ENCODE measurements at places on chromosomes 12 and 14.
A peak's percentile ranks its signal among the peaks of the same experiment; 100 is the strongest.

DNA sequence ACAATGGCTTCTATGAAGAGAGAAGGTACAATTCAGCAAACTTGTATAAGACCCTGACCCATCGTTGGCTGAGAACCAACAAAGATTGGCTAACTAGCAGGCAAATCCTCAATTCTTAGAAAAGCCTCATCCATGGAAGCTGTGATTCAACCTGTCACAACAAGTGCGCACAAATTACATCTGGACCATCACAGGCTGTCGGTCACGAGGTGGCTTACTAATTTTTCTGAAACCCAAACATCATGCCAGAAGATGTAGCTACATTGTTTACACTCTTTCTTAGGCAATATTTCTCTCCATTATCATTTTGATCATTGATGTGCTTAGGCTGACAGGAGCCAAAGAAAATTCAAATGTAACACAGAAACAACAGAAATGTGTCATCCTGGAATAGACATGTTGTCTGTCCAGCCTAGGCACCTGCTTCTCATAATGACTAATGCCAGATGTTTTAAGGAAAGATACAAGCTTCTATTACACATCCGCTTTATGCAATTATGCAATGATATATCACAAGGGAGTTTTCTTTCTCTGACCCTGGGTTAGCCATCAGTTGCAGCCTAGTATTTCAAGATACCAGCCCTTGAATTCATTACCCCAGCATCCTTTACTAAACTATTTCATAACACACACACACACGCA is 92.9 kb upstream of the DIO2 start:
- peak; percentile 47 for DNase-seq

DNA sequence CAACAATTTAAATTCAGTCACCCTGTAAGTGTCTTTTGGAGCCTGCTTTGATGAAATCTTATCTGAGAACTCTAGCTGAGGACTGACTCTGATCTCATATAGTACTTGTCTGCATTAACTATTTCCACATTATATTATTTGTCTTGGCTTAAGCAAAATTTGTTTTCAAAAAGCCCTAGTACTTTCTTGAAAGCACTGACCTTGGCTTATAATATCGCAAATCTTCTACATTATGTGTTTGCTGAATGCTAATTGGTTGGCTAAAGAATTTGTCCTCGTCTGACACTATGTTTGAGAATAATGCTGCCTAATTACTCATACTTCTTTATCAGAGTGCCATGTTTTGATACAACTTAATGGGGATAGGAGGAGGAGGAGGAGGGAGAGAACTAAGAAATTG is 46.9 kb upstream of the FLRT2 start:
- DNase-seq: peak; percentile 18

GRCh38 chr12:47039756-47040155 is 39.7 kb upstream of the PCED1B start:
- no peak for DNase-seq

- DNase-seq: peak; percentile 59
Observed at GRCh38 chr12:70854881-70855568, 65.5 kb downstream of the PTPRR start.

GRCh38 chr12:108099778-108100489 is 29.2 kb upstream of the WSCD2 start:
- DNase-seq: no peak

GRCh38 chr12:66367015-66367667 is 64.8 kb downstream of the HELB start:
- no peak for DNase-seq

- no peak for DNase-seq
Observed at GRCh38 chr14:89422181-89422951, 5.3 kb upstream of the FOXN3 start.

DNA sequence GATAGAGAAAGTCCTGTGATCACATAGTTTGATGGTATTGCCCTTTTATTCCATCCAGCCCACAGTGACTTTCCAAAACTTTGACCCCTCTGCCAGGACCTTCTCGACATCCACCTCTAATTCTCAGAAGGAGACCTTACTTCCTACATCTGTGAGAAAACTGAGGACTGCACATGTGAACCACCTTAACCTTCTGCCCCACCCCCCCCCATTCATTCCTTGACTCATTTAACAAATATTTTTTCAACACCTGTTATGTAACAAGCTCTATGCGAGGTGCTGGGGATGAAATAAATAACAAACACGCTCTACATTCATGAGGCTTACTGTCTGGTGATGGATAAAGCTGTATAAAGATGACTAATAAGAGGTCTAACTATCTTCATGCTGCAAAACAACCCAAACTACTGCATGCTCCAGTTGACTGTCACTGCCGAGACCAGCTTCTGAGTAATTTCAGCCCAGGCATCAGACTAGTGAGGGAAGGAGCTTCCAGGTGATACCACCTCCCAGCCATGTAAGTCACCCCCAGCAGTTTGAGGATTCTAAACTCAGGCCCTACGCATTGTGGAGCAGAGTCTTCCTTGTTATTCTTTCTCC is 1.9 kb upstream of the HAL start:
- DNase-seq: no peak

DNA sequence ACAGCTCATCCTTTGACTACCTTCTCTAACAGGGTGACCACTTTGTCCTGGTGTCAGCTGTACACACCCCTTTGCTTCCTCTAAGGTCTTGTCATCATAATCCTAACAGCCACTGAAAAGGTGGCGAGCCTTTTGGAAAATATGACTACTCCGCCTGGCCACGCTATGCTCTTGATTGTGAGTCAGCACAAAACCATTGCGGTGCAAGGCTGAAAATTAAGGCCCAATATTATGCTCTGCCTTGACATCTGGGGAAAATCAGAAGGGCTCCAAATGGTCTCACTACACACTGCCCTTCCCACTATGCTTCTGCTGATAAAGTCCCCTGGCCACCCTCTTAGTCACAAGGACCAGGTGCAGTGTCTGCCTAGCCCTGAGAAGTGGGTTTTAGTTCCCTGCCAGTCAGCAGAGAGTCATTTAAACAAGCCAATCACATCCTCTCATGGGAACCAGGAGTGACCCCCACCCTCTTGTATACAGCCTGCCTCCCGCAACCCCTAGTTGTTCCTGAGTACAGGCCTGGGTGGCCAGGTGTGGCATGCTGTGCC is 34.3 kb downstream of the FGD6 start:
- peak; percentile 69 for DNase-seq

DNA sequence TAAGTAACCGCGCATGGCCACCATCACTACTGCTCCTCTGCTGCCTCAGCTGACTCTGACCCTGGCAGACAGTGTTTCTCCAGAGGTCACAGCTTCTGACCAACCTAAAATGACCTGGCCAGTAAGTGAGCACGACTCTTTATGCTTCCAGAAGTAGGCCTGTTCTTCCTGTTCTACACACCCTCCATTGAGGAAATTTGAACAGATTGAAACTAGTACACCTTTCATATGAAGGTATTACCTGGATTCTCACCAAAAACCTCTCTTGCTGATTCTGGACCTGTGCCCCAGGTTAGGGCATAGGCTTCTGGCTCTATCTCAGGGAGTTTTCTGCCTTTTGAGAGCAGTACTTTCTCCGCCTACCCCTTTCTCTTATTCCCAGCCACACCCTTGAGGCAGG is 178.4 kb upstream of the FRMD6 start:
- DNase-seq: no peak

DNA sequence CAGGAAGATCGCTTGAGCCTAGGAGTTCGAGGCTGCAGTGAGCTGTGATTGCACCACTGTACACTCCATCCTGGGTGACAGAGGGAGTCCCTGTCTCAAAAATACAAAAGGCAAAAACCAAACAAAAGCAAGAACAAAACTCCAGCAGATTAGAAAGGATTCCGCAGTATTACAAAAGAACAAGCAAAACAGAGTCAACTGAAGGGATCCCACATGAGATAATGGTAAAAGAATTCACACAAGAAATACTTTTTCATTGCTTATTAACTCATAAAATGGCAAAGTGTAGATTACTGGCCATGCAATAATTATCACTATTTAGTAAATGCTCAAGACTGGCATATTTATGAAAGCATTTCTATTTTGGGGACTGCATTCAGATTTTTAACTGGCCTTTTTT is 35.4 kb downstream of the BEST3 start:
- no peak for DNase-seq

DNA sequence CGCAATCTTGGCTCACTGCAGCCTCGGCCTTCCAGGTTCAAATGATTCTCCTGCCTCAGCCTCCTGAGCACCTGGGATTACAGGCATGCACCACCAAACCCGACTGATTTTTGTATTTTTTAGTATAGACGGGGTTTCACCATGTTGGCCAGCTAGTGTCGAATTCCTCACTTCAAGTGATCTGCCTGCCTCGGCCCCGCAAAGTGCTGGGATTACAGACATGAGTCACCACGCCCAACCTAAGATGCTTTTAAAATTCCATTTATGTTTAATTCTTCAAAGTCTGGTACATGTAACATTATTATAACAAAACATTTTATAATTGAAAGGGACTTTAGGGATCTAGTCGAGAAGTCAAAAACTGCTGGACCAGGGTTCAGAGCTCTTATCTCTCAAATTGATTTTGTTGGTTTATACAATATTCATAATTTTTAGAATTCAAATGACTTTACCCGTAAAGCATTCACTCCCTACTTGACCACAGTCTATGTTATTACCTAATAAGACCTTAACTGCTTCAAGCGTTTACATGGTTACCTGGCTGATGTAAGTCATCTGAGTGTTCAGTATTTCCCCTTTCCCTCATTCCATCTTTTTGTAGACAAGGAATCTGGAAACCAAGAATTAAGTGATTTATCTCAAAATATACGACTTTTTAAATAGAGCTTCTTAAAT is 28.2 kb downstream of the RAP1B start:
- no peak for DNase-seq

- no peak for DNase-seq
Observed at GRCh38 chr12:38872561-38872960, 32.8 kb downstream of the CPNE8 start.

GRCh38 chr12:82690006-82690405 is 3.3 kb downstream of the TMTC2 start:
- no peak for DNase-seq

- peak; percentile 44 for DNase-seq
Observed at GRCh38 chr12:50215033-50215432, 47.9 kb upstream of the CERS5 start.

DNA sequence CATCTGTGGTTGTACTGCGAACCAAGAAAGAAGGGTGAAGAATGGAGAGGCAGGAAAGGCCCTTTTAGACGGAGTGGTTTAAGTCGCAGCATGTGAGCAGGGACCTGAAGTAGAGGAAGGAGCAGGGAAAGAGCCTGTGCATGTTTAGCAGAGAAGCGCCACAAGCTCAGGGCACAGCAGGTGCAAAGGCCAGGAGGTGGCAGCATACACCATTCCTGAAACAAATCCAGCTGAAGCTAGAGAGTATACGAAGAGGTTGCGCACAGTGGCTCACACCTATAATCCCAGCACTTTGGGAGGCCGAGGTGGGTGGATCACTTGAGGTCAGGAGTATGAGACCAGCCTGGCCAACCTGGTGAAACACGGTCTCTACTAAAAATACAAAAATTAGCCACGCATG is 49.9 kb downstream of the HELB start:
- peak; percentile 20 for DNase-seq

- DNase-seq: peak; percentile 29
Observed at GRCh38 chr12:54988402-54989054, 4.0 kb upstream of the TESPA1 start.

GRCh38 chr12:84507956-84508850 is 404.4 kb downstream of the SLC6A15 start:
- DNase-seq: peak; percentile 89

DNA sequence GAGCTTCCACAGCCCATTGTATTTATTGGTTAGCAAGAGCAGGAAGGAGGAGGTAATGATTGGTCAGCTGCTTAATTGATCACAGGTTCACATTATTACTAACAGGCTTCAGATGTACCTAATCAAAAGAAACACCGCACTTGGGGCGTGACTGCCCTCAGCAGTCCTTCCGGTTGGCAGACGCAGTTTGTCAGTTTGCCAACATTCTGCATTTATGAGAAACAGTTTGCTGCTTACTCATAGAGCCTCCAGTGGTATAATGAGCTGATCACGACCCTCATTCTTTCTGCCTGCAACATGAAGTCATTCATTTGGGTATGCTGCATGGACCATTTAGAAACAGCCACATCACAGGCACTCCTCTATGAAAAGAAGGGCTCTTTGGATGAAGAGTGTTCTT is 42.5 kb upstream of the PPM1H start:
- DNase-seq: peak; percentile 38

GRCh38 chr14:94473666-94474410 is 2.2 kb downstream of the SERPINA9 start:
- DNase-seq: no peak

GRCh38 chr12:52907092-52907810 is 2.4 kb upstream of the KRT8 start:
- no peak for DNase-seq

DNA sequence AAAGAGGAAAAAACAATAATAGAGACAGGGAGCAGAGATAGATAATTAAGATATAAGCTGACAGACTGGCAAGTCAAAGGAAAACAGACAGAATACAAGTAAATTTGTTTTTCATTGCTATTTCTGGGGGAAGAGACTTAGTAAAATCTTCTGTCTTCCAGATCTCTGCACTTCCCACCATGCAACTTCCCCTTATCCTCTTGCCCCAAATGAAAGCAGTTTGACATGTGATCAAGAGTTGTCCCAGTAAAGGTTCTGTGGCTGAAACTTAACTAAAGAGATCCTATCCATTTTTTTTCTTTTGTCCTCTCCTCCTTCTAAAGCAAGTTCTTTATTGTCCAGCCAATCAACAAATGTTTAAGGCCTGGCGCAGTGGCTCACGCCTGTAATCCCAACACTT is 1.5 kb upstream of the MLF2 start:
- no peak for DNase-seq

DNA sequence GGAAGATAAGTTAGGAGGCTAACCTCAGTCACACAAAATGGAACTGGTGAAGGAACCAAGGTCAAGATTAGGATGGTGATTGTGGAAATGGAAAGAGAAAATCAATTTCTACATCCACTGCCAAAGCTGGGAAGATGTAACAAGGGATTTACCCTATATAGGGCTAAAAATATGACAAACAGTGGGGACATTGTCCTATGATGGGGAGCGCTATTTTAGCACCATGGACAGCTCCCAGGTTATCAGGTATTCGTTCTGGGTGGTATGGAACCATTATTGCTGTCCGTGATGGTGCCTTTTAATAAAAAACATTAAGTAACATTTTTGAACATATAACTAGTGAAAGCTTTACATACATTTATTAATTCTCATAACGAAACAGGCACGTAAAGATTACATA is 124.0 kb downstream of the NDUFA12 start:
- no peak for DNase-seq

DNA sequence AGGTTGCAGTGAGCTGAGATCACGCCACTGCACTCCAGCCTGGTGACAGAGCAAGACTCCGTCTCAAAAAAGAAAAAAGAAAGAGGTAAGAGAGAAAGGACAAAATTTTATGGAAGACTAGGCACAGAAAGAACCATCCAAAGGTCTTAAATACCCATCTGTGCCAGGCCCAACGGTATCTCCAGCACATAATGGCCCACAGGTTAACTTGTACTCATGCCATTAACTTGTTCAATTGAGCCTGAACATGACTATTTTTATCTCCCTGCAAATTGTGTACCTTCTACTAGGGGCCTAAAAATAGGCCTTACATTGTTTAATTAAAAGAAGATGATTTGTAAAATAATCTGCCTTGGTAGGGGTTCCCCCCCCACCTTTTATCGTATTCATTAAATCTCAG is 80.2 kb downstream of the RIC8B start:
- DNase-seq: no peak

- peak; percentile 90 for DNase-seq
Observed at GRCh38 chr14:71488703-71489191, 443.5 kb upstream of the RGS6 start.

GRCh38 chr12:107545737-107546353 is 139.8 kb upstream of the PWP1 start:
- DNase-seq: peak; percentile 82

Measured in AG10803 (cell line).